ENCODE measurements at places on chromosomes 2 and 18.

DNA sequence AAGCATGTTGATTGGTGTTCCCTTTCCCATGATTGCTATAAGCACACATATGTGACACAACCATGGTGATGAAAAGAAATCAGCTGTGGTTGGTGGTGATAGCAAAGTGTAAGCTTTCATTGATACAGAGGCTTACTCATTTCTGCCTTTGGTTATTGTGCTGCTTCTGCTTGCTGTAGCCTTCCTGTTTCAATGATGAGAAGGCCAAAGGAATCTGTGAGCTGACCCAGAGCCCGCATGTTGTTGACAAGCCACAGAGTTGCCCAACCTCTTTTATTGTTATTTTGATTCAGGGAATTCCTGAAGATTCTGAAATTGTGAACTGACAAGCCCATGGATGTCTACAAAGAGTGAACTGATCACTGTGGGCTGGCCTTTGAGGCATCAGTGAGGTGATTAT lies 164.4 kb downstream of the TMEFF2 start:
- no peak for DNase-seq

DNA sequence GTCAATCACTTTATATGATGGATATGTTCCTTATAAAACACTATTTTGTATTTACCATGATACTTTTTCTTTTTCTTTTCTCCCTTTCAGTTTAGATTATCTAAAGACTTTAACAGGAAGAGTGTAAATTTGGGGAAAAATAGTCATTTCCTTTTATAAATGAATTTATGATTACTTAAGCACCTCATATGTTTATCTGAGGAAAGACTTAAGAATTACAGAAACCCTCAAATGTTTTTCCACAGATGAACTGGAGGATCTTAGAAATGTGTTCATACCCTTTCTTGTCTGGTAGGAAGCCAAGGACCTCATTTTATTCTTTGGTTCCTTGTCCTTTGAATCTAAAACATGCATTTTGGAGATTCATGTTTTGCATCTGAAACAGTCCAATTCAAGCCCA lies 36.7 kb downstream of the MAPRE2 start:
- no peak for DNase-seq

DNA sequence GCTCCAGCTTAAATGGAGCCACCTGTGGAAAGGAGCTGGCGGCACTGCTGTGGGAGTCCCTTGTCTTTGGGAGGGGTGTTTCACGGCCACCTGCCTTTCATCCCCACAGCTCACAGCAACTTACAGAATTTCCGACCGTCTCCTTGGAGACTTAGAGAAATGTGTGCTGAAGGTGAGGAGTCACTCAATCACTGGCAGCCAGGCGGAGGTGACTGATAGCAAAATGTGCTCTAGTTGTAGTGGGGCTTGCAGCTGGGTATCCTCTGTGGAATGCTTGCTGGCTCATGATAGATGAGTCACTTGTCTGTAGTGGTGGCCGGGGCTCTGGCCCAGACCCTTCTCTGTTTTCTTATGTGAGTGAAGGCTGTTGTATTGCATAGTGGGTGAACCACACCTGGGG lies 110.7 kb downstream of the SH3RF3 start:
- no peak for DNase-seq

DNA sequence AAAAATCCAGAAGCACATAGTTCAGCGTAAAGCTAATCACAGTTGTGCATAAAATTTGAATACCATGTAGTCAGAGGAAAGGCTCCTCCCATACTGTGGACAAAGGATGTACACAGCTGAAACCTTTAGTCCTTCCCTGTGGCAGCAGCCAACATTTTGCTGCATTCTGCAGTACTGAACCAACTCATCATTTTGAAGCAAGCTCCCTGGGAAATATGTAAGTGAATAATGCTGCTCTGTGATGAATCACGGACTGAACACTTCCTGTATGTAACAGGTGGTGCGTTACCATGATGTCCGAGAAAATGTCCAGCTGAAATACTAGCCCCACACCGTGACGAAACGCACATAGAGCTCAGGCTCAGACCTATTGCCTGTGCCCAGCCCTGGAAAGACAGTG lies 421.1 kb upstream of the RAB12 start:
- no peak for DNase-seq

DNA sequence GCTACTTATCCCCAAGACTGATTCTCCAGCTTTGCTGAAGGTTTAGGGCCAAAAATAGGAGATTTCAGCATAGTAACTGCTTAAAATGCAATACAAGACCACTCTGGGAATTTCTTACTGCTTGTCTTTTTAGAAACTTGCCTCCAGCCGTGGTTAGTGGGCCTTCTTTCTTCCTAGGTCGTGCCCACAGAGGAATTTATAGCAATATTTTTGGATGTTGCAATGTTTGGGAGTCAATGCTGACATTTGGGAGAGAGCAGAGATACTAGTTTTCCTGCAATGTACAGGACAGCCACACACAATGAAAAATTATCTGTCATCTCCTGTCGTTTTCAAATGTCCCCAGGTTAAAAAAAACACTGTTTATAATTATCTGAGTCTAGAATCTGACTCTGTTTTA lies 25.6 kb upstream of the CERS6 start:
- no peak for DNase-seq

- DNase-seq: no peak
Measured at GRCh38 chr18:2351126-2351850, 220.0 kb downstream of the METTL4 start.

Data from NCI-H2029 treated with DMSO at 0.1 percent for 48 hours (cell line).